Aorta (tissue), 5 donors: ENCODE measurements at places on chromosomes 4 and X. TPM values are rescaled to one million over a fixed set of nuclear protein-coding genes. Genes with fewer than 3 reads are reported as not detected.

Gene NRK
- 6.5 TPM for total RNA-seq

Gene NDNF
- 3.7 TPM for total RNA-seq

Gene MSX1
- total RNA-seq = 14.5 TPM

Gene TMEM150C
- total RNA-seq = 6.5 TPM

Gene ZFP42
- total RNA-seq = not detected

DNA sequence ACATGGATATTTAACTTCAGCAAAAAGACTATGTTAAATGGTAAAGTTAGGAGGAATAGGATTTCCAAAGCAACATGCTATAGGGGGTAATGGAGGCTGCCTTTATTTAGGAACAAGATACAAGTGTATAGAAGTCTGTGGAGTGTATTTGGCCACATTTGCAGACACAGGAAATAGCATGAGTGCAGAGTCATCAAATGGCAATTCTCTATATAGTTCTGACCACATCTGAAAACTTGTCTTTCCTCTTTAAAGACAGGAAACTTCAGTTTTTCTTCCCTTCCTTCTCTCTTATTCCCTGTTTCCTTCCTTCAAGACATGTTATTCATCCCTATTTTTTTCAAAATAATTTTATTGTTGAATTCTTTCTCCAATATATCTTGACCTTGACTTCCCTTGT is 119.3 kb upstream of the PITX2 start:
- no peak for DNase-seq

DNA sequence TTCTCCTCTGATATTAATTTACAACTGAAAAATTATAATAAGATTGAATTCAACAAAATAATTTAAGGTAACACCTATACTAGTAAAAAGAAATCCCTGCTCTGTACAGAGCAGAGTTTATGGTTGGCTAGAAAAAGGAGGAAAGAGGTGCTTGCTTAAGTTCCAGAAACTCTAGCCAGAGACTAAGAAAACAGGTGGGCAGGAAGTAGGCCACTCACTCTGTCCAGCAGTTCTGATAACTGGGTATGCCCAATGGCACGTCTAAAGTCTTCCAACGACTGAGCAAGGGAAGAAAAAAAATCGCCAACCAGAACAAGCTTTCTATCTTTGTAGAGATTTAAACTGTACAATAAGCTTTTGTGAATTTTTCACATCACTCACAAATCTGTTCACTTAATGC is 42.1 kb downstream of the TMEM165 start:
- no peak for DNase-seq

DNA sequence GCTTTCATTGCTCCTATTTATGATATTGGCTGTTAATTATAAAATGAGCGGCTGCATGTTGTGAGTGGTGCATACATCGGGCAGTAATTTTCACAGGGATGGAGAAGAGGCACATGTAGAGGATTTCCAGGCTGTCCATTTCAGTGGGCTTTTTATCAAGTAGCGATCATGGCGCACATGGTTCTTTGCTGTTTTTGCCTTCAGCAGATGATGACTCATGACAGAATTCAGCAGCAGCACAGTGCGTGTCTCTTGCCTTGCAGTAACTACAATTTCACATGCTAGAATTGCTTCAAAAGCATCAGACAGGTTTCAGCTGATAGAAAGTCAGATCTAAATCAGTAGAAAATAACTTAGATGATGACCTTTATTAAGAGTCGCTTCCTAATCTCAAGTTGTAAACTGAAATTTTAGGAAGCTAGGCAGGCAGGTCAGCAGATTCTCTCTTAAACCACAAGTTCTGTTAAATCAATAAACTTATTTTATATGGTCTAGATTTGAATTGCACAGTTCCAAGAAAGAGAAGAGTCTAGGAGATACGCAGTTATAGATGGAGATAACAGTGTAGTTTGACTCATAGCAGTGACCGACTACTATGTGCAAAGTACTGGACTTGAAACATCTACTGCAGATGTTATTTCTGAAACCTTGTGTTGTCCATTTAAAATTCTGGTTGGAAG is 35.8 kb downstream of the LRP2BP start:
- DNase-seq = no peak

- DNase-seq = peak; percentile 38
Measured at GRCh38 chr4:8639021-8639420, 46.5 kb downstream of the CPZ start.

- no peak for DNase-seq
Measured at GRCh38 chr4:88054229-88054628, 46.8 kb downstream of the PKD2 start.

DNA sequence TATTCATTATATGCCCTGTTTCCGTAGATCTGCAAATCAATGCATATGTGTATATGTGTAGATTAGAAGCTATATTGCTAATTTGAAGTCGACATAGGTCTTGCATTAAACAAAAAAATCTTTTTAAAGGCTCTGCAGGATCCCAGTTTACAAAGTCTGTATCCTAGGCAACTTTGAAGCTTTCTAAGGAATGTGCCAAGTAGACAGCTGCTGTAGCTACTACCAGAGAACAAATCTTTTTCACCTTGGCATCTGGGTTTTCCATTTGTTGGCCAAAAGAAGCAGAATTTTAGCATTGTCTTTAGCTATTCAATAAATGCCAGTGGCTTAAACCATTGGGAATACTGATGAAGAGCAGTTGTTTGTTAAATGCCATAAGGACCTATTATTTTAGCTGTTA is 88.0 kb downstream of the NAA11 start:
- no peak for DNase-seq

GRCh38 chr4:180766944-180767729 is 1476.1 kb upstream of the TENM3 start:
- no peak for DNase-seq

DNA sequence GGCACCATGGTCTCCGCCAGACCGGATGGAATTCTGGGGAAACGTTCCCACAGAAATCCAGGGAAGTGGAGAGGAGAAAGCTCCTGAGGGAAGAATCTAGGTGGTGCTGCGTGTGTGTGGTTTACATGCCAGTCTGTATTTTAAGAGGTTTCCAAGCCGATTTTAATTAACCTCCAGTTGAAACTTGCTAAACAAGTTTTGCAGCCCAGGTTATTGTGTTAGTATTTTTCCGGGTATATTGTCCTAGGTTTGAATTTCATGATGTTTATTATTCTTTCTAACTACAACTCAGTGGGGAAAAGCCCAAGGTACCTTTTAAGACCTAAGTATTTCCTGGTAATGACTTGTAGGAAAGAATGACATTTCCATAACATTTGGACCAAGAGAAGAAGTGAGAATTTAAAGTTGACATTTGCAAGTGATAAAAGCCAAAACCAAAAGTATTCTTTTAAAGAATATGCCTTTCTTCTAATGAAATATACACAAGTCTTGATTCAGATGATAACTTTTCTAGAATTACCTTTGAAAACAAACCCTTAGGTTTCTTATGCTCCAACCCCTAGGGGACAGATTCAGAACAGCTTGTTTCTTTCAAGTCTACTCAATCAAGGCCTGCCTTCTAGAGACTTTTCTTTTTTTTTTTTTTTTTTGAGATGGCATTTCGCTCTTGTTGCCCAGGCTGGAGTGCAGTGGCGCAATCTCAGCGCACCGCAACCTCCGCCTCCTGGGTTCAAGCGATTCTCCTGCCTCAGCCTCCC is 14.6 kb downstream of the SAT1 start:
- no peak for DNase-seq

DNA sequence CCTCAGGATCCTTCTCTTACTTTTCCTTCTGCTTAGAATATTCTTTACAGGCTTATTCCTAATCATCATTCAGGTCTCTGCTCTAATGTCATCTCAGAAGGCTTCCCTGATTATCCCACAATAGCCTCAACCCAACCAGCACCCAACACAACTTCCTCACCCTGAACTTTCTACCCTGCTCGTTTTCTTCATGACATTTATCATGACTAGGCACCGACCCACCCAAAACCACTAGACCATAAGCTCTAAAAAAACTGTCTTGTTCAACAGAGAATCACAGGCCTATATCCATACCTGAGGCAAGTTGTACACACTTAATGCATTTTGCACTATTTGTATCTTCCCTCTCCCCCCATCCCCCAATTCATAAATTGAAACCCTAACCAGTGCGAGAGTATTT is 95.3 kb downstream of the SH3RF1 start:
- DNase-seq = no peak

DNA sequence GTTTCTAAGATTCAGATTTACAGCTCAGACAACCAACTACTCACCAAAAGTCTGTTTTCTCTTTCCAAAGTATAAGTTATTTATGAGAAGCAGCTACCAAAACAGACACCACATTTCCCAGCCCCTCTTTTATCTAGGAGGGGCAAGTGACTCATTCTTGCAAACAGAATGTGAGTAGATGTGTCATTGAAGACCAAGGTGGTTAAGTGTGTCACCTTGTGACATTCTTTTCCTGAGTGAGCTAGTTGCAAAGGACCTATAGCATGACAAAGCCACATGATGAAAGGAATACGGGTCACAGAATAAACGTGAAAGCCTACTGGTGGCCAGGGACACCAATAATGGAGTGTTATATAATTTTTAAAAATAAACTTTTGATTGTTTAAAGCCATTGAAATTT is 50.0 kb downstream of the SLC7A11 start:
- DNase-seq = no peak

DNA sequence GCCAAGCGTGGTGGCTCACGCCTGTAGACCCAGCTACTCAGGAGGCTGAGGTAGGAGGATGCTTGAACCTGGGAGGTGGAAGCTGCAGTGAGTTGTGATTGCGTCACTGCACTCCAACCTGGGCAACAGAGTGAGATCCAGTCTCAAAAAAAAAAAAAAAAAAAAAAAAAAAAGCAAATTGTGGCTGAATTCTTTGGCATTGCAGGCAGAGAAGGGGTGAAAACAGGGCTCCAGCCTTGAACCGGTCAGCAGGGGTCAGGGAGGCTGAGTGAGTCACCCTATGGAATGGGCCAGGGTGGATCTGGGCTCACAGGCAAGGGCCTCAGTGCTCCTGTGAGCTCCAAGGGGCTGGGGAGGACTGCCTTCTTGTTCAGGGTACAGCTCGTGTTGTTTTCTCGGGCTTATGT is 13.2 kb upstream of the FAM3A start:
- no peak for DNase-seq

DNA sequence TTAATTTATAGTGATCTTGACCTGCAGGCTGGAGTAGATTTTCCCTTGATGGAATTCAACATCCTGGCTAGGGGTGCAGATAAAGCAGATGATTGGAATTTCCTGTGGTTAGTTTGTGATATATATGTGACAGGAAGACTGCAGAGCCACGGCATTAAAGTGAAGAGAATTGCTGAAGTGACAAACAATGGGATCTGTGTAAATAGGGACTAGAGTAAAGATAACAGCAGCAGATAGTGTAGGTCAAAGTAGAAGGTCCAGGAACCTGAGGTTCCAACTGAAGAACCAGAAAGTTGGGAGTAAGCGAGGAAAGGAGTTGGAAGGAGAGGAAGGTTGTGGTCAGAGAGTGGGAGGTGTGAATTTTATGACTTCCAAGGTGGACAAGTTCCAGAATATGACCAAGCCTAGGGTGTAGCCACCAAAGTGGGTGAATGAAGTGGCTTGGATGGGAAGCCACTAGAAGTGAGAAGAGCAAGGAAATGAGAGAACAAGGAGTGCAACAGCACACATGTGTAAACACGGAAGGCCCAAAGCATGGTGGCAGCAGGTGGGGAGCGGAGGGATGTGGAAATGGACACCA is 325.0 kb downstream of the RAB28 start:
- DNase-seq = no peak

- peak; percentile 48 for DNase-seq
Measured at GRCh38 chr4:8286719-8287342, 17.3 kb downstream of the HTRA3 start.

DNA sequence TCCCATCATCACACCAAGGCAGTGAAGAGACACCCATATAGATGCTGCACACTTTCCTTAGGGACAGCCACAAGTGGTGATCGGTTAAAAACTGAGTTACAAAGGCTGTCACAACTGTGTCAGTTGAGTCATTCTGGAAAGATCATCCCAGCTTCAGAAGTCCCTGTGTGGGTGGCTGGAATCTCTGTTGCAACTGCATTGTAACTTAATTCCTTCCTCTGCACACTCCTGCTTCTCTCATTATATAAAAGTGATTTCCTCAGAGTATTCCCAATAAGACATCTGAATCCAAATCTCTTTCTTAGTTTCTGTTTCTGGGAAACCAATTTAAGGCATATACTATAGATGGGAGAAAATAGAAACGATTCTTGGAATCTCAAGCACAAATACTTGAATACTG is 88.1 kb downstream of the FSTL5 start:
- DNase-seq = no peak

GRCh38 chrX:15173411-15173810 is 96.5 kb downstream of the ASB9 start:
- DNase-seq = no peak

DNA sequence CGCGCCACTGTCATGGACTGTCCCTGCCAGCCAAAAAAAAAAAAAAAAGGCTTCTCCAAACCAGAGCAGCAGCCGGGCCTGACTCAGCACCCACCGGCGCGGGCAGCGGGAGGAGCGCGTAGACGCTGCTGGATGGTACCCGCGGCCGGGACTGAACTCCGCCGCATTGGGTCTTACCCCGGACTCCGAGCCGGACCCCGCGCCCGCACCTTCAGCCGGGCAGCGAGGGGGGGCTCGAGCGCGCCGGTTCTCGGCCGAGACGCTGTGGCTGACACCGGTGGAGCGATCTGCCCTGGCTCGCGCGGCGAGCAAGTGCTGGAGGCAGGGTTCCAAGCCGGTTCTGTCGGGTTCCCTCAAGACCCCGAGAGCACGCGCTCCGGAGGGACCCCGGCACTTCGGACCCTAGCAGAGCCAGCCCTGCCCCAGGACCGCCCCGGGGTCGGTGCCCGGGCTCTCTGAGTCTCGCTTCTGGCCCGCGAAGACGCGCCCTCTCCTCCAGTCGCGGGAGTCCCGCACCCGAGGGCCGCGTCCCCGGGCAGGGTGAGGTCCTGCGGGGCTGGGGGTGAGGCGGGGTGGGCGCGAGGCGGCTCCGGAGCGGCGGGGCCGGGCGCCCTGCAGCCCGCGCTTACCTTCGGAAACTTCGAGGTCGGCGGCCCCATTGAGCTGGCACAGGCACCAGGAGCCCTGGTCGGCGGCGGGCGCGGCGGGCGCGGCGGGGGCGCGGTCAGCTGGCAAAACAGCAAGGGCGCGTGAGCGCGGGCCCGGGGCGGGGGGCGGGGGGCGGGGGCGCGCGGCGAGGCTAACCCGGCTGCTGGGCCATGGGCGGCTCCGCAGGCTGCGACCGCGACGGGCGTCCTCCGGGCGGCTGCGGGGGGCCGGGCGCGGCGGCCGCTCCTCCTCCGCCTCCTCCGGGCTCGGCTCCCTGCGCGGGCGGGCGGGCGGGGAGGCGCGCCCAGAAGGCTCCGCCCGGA is 11.8 kb upstream of the MAN2B2 start:
- DNase-seq = no peak

- DNase-seq = no peak
Measured at GRCh38 chrX:104913348-104913747, 307.1 kb downstream of the TEX13A start.

- no peak for DNase-seq
Measured at GRCh38 chrX:37846141-37846540, 1.2 kb downstream of the DYNLT3 start.

GRCh38 chr4:128831531-128832242 is 22.2 kb downstream of the JADE1 start:
- no peak for DNase-seq
